ENCODE measurements at places on chromosomes 7 and 10. TPM values are rescaled to one million over a fixed set of nuclear protein-coding genes. Genes with fewer than 3 reads are reported as not detected.
A peak's percentile ranks its signal among the peaks of the same experiment; 100 is the strongest.

GRCh38 chr7:75962607-75963380, 31.6 kb downstream of the TMEM120A start:
- DNase-seq: no peak

GRCh38 chr7:112512451-112513210, 31.8 kb downstream of the LSMEM1 start:
- no peak for DNase-seq

DNA sequence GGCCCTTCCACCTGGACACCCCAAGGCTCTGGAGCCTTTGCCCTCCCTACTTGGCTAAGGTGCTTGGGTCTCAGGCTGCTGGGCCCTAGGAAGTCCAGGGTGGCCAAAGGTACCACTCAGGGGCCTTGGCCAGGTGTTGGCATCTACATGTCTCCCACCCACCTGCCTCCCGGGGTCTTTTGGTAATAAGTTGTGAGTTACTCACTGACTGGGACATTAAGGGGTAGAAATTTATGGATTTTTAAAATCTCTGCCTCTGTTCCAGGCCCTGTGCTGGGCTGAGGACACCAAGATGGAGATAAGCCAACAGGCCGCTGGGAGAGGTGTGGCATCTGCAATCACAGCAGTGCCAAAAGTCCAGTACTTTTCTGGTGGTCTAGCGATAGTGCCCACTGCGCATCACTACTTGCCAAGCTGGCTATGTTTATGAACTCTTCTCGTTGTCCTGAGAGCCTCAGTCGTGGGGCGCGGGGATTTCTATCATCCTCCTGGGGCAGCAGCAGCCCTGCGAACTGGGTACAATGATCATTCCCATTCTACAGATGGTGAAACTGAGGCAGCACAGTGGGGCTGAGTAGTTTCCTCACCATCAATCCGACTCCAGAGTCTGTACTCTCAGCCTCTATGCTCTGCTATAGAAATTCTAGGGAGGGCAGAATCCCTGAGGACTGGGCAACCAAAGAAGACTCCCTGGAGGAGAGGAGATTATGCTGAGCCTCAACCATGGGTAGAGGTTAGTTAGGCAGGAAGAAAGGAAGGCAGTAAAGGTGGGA, 36.2 kb downstream of the TBATA start:
- no peak for DNase-seq

DNA sequence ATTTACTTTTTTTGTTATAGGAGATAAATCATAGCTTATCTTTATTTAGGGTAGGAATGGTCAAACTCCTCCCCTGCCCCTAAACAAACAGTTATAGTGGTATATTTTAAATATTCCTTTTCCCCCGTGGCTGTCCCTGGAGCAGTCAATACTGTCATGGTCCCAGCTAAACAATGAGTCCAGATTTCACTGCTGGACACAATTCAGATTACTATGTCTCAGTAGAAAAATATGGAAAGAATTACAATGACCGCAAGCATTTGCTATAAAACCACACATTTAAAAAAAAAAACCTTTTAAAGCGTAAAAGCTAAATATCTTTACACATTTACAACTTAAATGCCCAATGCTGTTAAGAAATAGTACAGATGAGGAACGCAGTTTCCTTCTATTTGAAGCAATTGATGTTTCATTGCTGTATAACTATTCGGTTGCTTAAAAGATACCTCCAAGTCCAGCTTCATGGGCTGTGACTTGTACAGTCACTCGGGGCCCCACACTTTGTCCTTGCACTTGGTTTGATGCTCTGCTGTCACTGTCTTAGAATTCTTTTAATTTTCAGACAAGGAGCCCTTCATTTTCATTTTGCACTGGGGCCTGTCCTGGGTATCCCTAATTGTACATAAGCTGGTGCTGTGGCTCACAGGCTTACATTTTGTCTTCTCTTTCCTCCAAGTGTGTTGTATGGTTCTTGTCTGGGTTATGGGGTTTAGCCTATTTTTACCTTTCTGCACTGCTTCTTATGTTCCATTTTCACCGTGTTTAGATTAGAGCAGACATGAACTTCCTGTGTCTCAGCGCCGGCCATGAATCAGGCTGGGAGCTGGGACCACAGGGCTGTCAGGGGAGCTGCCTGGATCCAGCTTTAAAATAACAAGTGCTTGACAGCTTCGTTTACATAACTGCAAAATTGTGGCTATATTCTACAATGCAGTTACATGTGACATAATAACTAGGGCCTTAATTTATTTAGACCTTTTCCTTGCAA, 530.2 kb upstream of the FZD8 start:
- DNase-seq: no peak

DNA sequence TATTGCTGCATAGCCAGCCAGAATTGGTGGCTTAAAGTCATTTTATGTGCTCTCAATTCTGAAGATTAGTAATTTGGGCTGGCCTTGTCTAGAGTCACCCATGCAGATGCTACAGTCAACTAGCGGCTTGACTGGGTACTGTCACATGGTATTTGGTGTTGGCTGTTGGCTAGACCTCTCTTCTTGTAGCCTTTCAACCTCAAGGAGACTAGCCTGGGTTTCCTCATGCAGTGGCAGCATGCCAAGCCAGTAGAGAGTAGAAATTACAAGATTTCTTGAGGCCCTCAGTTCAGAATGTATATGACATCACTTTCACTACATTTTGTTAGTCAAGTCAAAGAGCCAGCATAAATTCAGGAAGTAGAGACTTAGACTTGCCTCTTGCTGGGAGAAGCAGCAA, 3.7 kb upstream of the ZNF800 start:
- peak; percentile 24 for DNase-seq

DNAH11 gene
- total RNA-seq: 0.35 TPM

SYT15 gene
- total RNA-seq: 0.98 TPM

CALHM3 gene
- not detected for total RNA-seq

MYL10 gene
- not detected for total RNA-seq

RBP4 gene
- 1.3 TPM for total RNA-seq
